ENCODE measurements at places on chromosomes 6 and 20. TPM values are rescaled to one million over a fixed set of nuclear protein-coding genes. Genes with fewer than 3 reads are reported as not detected.

DNA sequence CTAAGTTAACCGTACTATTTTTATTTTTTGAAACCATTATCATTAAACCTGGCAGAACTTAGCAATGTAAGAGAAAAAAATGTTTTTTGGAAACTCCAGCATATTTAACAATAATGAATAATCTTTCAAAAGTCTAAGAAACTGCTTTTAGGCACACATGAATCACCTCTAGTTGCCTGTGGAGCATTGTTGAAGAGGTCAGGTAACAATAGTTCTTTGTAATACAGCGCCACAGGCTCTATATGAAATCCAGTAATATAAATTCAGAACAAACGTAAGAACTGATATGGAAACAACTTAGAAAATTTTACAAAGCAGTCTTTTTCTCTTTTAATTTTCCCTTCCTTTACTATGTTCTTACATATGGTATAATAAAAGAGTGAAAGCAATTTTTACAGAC, 10.3 kb downstream of the LYRM4 start:
- no peak for DNase-seq
- no peaks in the 10 kb centered on the region for H3K36me3 ChIP-seq
- H3K4me1 ChIP-seq: peaks cover 5% of the 10 kb centered on the region
- H3K27me3 ChIP-seq: no peaks in the 10 kb centered on the region
- no peak overlapping the region for H3K27ac ChIP-seq

GRCh38 chr20:60108397-60108796, 150.2 kb downstream of the CDH26 start:
- H3K27ac ChIP-seq: no peak overlapping the region
- H3K4me1 ChIP-seq: no peaks in the 10 kb centered on the region
- H3K27me3 ChIP-seq: peaks cover 1% of the 10 kb centered on the region
- no peaks in the 10 kb centered on the region for H3K36me3 ChIP-seq
- DNase-seq: no peak
- no peak overlapping the region for H3K4me3 ChIP-seq

DNA sequence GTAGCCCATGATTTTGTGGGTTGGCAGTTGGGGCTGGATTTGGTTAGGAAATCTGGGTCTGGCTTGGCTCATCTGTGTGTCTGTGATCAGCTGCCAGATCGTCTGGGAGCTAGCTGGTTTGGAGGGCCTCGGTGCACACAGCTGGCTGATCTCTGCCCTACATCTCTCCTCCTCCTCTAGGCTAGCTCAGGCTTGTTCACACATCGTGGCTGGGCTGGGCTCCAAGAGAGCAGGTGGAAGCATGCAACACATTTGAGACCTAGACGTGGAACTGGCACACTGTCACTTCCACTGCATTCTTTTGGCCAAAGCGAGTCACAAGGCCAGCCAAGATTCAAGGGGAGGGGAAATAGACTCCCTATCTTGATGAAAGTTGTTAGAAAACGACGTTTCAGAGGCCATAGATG, 15.9 kb downstream of the NDUFAF5 start:
- H3K27ac ChIP-seq: no peak overlapping the region
- no peaks in the 10 kb centered on the region for H3K27me3 ChIP-seq
- H3K36me3 ChIP-seq: no peaks in the 10 kb centered on the region
- H3K4me3 ChIP-seq: no peak overlapping the region
- H3K4me1 ChIP-seq: peaks cover 10% of the 10 kb centered on the region

DNA sequence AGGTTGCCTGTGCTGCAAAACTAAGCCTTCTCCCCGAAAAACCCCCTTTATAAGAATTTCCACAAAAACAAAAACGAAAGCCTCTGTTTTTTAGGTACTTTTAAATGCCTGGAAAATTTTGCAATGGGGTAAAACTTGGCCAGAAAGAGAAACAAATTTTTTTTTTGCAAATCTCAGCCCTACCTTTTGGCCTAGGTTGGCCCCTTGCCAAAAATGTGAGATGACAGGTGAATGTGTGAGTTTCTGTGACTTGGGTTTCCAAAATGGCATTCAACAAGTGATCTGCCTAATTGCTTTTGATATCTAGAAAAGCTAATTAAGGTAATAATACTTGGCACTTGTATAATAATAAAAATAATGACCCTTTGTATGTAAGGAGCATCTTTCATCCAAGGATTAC, 48.4 kb downstream of the MAFB start:
- H3K36me3 ChIP-seq: no peaks in the 10 kb centered on the region
- H3K4me1 ChIP-seq: no peaks in the 10 kb centered on the region
- H3K4me3 ChIP-seq: no peak overlapping the region
- no peak for DNase-seq
- H3K27ac ChIP-seq: no peak overlapping the region

- no peak overlapping the region for H3K27ac ChIP-seq
- no peak overlapping the region for H3K4me3 ChIP-seq
- no peaks in the 10 kb centered on the region for H3K4me1 ChIP-seq
- H3K27me3 ChIP-seq: no peaks in the 10 kb centered on the region
- no peaks in the 10 kb centered on the region for H3K36me3 ChIP-seq
Observed at GRCh38 chr6:81739230-81740195, 13.0 kb downstream of the TENT5A start.

Gene CDS2
- total RNA-seq: 53.8 TPM

Gene ANKRD66
- total RNA-seq: not detected

Gene SLC16A10
- total RNA-seq: 14.2 TPM

Gene CAGE1
- total RNA-seq: 0.26 TPM

Gene SNAI1
- total RNA-seq: 10.9 TPM

Gene GJE1
- not detected for total RNA-seq
